CD14-positive monocyte (primary cell): ENCODE measurements at places on chromosomes 5 and 9.
A peak's percentile ranks its signal among the peaks of the same experiment; 100 is the strongest.

DNA sequence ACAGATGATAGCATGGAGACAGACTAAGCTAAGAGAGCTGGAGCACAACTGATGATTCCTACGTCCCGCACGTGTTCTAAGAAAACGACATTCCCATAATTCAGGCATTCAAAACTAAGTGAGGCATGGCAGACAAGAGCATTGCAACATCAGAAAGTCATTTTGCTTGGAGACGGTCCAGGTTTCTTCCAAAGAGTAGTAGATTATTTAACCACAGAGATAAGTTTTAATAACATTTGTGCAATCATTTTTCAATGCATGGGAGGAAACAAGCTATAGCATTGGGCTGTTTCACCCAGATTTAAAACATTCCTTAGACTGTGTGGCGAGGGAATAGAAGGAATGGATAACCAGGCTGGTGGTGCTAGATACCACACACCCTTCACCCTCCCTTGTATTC is 117.2 kb downstream of the APBA1 start:
- DNase-seq: no peak

- no peak for DNase-seq
These were observed 72.5 kb upstream of the DAB2 start for GRCh38 chr5:39497322-39497721.

DNA sequence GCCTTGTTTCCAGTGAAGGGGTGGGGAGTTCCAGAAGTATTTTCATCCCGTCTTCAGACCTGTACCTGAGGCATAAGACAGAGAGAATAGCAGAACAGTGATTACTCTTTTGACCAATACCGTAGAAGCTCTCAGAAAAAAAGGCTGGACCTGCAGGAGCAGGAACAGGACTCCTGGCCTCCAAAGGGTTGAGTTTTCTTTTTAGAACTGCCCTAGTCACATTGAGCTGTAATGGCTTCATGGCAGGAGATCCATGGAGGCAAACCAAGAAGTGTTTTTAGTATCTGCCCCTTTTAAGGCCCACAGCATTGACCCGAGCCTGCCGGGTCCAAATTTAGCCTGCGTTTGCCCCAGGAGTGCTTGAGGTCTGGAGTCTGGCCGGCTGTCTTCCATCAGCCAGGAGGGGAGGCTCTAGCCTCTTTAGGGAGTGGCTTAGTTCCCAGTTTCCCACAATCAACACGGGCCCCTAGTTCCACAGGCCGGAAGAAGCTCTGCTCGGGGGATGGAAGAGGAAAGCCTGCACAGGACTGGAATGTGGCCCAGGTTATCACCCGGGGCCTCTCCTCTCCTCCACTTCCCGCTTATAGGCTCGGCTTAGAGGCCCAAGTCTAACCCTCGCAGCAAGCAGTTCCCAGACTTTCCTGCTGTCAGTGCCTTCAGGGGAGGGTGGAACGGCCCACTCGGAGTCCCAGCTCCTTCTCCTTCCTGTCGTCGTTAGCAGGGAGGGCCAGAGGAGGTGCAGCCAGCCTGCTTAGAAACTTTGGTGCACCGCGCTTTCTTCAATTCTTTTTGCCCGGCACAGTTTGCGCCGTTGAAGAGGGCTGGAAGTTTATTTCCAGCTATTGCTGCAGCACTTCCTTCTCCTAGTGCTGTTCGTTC is 80.7 kb downstream of the C9orf152 start:
- DNase-seq: peak; percentile 11

- DNase-seq: no peak
These were observed 40.8 kb upstream of the SMU1 start for GRCh38 chr9:33117306-33117705.

GRCh38 chr5:158841481-158842276 is 258.0 kb downstream of the EBF1 start:
- no peak for DNase-seq

GRCh38 chr5:635306-636055 is 23.3 kb downstream of the CEP72 start:
- no peak for DNase-seq

- no peak for DNase-seq
These were observed 37.3 kb downstream of the MACIR start for GRCh38 chr5:103295871-103296270.

DNA sequence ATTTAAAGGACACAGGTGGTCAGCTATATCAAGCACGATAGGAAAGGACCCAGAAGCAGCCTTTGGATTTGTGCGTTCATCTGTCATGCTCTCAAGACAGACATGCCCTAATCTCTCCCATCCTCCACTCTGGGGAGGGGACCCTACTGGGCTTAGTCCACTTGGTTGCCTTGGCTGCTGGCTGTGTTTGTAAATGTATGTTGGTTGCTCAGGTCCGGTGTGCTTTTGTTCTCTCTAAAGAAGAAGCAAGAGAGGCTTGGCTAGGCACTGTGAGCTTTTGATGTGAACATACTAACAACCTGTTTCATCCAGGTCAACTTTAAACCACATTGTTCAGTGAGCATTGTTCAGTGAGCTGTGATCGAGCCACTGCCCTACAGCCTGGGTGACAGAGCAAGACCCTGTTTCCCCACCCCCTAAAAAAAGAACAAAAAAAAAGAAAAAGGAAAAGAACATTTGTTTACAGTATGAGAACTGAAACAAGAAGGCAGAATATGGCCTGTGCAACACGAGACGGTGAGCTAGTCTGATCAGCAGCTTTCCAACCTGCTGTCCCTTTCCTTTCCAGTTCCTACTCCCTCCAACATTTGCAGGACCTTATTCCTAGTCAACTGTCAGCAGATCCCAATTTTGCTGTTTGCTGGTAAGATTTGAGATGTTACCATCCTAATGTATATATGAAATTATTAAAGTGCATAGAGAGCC is 228.3 kb downstream of the ARHGAP26 start:
- no peak for DNase-seq

- DNase-seq: peak; percentile 55
These were observed 283.9 kb upstream of the ANKRD55 start for GRCh38 chr5:56517011-56517416.

- DNase-seq: no peak
These were observed 142.2 kb downstream of the SNX18 start for GRCh38 chr5:54659700-54660131.

- no peak for DNase-seq
These were observed 12.2 kb upstream of the ERAP2 start for GRCh38 chr5:96863949-96864584.

DNA sequence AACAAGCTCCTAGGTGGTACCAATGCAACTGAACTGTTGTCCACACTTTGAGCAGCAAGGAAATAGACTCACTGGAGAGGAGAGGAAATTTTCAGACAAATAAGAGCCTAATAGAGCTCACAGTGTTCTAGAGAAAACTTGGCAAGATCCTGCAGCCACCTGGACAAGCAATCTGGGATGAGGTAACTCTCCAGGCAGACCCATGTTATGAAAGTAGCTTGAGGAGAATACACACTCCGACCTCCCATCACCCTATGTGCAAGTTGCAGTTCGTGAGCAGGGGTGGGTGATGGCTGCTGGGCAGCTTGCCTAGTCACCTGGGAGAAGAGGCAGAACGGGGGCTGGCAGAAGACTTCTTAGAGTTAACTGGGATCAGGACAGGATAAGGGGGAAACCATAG is 102.2 kb downstream of the KLF4 start:
- no peak for DNase-seq

DNA sequence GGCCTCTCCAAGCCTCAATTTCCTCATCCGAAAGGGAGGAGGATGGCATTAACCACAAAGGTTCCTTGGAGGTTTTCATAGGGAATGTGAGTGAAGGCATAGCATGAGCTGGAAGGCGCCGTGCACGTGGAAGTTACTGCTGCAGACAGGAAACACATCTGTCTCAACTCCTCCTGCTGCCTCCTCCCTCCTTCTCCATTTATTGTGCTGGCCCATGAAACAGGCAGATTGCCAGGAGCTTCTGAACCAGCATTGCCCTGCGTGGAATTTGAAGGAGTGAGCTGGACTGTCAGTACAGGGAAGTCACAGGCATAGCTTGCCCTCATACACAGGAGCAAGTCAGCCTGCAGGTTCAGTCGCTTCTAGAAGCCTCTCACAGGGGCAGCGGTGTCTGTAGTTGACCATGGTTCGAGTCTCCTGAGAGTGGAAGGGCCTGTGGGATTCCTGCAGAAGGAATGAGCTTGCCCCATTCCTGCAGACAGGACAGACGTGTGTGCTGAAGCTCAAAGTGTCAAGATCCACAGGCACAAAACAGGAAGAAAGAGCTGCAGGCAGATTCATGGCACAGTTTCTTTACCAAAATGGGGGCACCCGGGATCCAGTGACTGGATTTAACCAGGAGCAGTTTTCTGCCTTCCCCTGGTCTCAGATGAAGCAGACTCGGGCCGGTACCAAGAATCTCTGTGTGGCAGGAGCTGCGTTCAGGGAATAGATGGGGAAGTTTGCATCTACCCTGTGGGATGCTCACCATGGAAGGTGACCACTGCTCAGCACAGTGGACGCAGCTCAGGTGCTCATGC is 48.7 kb upstream of the CTSL start:
- DNase-seq: peak; percentile 19

GRCh38 chr9:123174079-123174478 is 94.3 kb downstream of the STRBP start:
- DNase-seq: no peak
